Stimulated activated CD4-positive, alpha-beta T cell treated with anti-CD3 and anti-CD28 coated beads, Interleukin-1b, Interleukin-23, amount 100 ng/mL, for 4 hours (primary cell): ENCODE measurements at places on chromosomes 5 and 9.

DNA sequence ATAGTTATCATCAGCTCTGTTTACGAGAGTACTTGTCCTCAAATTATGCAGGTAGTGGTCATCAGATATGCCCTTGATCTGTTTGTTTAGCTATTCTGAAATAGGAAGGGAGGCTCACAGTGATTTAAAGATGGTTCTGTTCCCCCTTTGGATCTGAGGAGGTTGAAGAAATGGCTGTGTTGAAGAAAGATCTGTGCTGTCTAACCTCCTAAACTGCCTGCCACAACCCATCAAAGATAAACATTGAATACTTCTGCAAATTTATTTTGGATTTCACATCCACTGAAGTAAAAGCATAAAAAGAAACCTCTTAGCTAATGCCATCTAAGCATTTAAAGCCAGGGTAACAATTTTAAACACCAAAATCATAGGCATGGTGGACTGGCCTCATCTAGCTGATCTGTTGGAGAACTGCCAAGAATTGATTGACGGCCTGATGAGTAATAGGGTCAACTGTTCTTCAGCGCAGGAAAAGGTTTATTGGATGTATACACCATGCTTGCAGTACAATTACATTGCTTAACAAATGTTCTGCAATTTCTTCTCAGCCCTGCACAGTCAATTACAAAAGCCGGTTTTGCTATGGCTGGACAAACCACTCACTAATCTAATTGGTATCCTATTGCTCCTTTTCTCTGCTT is 97.6 kb downstream of the SEMA6A start:
- no peak for DNase-seq

DNA sequence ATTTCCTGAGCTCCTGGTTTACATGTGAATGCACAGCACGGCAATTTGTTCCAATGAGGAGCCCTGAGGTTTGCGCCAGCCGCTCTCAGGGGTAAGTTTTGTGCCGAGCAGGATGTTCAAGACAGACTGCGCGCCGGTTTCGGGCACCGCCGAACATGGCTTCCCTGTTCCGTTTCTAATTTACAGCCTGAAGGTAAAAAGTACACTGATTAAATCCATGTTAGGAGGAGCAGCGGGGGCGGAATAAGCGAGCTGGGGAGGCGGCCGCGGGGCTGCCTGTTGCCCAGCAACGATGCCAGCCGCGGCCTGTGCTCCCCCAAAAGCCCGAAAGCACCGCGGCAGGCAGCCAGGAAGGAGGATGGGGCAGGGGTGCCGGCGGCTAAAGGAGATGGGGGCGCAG is 6.4 kb downstream of the SOWAHA start:
- no peak for DNase-seq

DNA sequence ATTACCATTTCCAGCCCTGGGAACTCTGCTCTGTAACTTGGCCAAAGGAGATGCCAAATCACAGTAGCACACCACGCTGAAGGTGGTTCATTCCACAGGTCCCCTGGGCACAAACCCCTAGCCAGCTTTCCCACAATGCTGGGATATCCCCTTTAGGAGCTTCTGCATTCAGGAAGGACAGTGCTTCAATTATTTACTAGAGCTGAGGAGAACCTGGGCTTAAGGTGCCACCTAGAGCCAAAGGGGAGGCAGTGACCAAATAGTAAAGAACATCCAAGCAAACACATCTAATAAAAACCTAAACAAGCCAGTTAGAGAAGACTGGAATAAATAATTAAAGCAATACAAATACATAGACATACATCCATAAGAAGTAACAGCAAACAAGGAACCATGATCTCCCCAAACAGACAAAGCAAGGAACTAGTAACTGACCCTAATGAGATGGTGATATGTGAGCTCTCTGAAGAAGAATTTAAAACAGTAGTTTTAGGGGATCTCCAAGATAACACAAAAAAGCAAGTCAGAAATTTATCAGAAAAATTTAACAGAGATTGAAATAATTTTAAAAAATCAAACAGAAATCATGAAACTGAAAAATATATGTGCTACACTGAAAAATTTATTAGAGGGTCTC is 14.6 kb downstream of the KIF4B start:
- no peak for DNase-seq

DNA sequence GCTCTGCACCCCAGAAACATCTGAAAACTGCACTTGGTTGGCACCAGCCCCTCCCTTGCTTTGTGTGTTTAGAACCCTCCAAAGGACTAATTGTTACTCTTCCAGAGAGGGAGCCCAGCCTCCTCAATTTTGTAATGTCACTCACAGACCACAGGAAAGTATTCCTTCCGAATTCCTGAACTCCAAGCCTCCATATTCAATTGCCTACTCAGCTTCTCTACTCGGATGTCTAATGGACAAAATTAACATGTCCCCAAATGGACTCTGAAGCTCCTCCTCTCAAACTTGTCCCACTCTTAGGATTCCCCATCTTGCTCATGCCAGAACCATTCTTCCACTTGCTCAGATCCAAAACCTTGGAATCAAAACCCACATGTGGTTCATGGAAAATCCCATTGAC is 3.9 kb upstream of the TMEM171 start:
- no peak for DNase-seq

DNA sequence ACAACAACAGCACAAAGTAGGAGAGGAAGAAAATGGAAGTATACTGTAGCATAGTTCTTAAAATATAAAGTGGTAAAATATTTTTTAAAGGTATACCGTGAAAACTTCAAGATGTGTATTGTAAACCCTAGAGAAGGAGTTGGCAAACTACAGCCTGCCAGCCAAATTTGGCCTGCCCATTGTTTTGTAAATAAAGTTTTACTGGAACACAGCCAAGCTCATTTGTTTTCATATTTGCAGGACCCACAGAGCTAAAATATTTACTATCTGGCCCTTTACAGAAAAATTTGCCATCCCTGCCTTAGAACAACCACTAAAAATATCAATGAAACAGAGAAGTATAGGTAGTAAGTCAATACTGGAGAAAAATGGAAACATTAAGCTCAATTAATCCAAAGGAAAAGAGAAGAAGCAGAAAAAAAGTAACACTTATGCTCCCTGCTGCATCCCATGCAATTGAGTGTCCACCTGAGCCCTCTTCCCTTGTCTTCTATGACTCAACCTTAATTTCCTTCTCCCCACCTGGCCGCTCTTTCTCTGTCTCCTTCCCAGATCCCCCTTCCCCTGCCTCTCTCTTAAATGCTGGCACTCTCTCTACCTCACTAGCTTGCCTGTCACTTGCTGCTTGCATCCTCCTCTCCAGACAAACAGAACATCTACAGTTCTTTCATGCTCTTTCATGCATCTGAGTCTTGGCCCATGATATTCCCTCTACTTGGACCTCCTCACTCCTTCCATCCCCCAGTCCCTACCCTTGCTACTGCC is 50.6 kb upstream of the FER start:
- no peak for DNase-seq

- no peak for DNase-seq
Measured at GRCh38 chr5:85049020-85049419, 664.3 kb upstream of the EDIL3 start.

GRCh38 chr5:96562614-96563013 is 99.6 kb upstream of the CAST start:
- DNase-seq: no peak

DNA sequence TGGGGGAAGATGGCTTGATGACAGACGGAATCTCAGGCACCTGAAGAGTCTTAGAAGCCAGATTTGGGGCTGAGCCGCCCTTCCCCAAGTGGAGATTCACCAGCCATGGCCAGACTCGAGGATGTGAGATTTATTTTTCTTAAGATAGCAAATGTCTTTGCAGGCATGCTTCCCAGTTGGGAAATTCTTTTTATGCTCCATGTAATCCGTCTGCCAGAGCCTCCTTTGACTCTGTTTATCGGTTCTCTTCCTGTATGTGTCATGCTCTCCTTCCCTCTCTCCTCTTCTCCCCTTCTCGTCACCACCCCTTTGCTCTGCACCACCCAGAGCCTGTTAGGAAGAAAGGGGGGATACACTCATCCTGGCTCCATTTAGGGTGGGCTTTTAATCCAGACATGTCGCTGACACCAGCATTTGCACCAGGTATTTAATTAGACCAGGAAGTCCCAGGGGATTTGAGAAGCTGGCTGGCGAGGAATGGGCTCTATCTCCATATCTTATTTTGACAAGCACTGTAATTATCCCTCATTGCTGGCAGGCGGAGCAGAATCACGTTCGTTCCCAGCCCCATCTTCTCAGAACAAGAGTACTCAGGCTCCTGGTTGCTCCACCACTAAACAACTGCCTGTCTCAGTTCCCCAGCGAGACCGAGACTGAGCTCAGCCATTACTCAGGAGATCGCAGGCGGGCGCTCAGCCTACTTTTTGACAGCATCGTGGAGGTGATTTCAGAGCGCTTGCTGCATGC is 50.9 kb downstream of the KCNIP1 start:
- DNase-seq: no peak

GRCh38 chr5:82820961-82821845 is 256.0 kb downstream of the TMEM167A start:
- DNase-seq: no peak

GRCh38 chr9:137851516-137852267 is 25.9 kb upstream of the CACNA1B start:
- DNase-seq: no peak

DNA sequence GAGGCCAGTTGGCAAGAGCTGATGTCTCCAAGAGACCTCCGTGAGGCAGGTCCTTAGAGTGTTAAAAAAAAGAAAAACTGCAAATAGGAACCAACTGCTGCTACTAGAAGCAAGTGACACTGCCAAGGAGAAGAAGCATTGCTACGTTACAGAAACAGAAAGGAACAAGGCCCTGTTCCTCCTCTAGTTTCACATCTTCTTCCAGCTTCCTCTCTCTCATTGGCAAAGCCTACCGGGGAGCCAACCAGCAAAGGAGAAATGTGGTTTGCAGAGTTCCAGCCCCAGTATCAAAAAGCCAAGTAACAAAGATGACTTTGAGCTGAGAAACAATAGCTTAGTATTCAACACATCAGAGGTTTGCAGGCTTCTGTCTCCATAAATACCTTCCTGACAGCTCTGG is 145.9 kb downstream of the PRELID2 start:
- DNase-seq: no peak

GRCh38 chr5:173454736-173455598 is 126.8 kb upstream of the STC2 start:
- DNase-seq: no peak

- no peak for DNase-seq
Measured at GRCh38 chr9:63859475-63860215, 1425.4 kb downstream of the FOXD4L5 start.

DNA sequence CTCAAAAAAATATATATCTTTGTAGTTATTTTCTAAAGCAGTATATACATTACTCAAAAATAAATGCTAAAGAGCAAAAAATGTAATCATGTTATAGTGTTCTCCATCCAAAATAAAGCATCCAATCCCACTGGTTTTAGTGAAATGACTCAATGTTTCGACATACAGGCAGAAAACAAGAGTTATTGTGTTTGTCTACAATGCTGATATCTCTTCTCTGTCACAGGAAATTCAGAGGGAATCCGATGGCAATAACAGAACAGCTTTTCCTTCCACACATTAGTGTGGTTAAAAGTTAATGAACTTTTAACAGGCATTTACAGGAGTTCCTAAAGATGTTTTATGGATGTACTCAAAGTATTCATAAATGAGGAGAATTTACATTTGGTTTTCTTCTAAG is 12.0 kb downstream of the TTC33 start:
- DNase-seq: no peak

DNA sequence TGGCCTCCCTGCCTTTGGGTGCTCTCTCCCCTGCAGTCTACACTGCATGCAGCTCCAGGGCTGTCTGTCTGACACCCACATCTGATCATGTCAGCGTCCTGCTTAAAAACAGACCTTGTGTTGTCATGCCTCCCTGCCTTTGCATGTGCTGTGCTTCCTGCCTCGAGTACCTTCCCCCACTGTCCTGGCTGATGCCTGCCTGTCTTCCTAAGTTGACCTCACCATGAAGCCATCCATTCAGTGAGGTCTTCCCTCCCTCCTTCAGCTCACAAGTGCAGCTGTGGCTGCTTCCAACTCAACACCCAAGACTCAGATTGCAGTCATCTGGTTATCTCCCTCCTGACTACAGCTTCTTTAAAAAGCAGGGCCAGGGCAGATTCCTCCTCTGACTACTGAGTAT is 5.5 kb downstream of the ANGPTL2 start:
- DNase-seq: no peak

- no peak for DNase-seq
Measured at GRCh38 chr5:55572020-55572419, 37.3 kb upstream of the PLPP1 start.

GRCh38 chr5:123964884-123965283 is 452.9 kb downstream of the CSNK1G3 start:
- no peak for DNase-seq

GRCh38 chr5:107472620-107473064 is 198.1 kb downstream of the EFNA5 start:
- DNase-seq: no peak
